ENCODE measurements at places on chromosomes 1 and 21.

GRCh38 chr1:182608236-182608635 lies 4.0 kb upstream of the RGS16 start:
- DNase-seq = no peak

DNA sequence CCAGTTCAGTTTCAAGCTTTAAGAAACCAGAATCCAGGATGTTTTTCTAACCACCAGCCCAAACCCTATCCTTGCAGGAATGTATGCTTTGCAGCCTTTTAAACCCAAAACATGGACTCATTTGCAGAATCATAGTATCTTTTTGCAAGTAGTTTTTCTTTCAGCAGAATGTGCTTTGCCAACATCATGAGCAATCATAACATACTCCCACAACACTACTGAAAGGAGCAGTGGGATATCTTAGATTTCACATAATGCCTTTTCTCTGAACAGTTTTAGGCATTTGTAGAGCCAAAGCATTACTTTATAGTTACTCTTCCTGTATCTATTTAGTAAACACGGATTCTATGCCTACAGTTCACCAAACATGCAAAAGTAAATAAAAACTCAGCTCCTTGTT lies 10.0 kb upstream of the SH2D2A start:
- no peak for DNase-seq

DNA sequence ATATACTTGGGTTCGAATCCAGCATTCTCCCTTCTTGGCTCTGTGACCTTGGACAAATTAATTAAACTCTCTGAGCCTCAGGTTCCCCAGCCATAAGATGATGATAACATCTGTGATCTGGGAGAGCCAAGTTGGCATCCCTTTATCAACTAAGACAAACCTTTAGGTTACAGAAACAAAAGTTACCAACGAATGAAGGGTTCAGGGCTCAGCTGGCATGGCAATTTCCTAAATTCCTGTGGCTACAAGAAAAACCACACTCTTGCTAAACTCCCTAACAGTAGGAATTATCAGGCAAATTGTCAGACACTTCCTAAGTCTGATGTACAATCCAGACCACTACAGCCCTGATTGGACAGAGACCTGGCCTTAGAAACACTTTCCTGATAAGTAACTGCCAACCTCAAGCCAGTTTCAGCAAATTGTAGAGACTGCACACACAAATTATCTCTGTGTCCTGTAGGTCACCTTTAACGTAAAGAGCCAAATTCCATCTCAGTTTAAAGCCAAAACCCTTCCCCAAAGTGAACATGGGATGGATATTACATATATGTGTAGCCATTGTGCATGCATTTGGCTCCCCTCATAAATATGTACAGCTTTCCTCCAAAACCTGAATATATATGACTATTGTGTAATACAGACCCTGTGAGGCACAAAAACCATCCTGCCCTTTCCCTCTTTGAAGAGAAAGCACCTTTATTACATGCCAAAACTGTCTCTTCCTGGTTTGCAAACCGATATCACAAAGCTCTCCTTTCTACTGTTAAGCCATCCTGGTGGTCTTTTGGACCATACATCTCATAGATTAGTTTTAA lies 39.5 kb upstream of the EDARADD start:
- DNase-seq = no peak

GRCh38 chr1:177589166-177589565 lies 380.7 kb downstream of the SEC16B start:
- no peak for DNase-seq

DNA sequence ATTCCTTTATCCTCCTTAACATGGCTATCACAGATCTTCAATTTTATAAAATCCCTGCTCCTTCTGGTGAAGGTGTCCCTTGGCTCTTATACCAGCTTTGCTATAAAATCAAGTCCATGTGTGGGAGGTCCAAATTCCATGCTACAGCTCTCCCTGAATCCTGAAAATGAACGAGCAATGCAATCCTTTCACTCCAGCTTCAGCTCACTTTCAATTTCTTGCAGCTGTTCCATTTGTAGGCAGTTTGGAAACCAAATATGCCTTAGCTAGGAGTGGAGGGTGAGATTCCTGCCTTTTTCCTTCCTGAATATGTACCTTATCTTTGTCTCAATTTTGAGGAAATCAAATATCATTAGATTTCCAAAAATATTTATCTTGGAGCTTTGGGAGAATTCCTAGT lies 402.6 kb downstream of the TTLL7 start:
- DNase-seq = no peak

DNA sequence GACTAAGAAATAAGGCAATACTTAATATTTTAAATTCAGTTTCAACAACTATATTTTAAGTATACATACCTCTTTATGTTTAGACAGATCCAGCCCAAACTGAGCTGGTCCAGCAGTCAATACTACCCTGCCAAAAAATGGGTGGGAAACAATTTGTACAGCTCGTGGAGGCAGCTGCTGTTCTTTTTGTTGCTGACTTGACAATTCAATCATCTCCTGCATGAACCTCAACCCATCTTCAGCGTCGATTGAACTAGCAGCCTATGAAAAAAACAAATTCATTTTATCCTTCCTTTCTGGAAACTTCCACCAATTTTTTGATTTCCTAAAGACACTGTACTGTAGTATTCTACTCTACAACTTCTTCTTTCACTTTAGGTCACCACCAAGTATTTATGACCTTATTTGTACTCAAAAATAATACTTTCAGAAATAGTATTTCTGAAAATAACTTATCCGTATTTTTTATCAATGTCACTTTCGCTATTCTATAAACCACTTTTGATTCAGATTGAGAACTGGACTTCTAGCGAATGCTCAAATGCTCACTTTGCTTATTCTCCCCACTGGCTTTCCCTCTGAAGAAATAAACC lies 46.5 kb downstream of the EDEM3 start:
- no peak for DNase-seq

GRCh38 chr1:113732802-113733201 lies 26.5 kb downstream of the PHTF1 start:
- no peak for DNase-seq

DNA sequence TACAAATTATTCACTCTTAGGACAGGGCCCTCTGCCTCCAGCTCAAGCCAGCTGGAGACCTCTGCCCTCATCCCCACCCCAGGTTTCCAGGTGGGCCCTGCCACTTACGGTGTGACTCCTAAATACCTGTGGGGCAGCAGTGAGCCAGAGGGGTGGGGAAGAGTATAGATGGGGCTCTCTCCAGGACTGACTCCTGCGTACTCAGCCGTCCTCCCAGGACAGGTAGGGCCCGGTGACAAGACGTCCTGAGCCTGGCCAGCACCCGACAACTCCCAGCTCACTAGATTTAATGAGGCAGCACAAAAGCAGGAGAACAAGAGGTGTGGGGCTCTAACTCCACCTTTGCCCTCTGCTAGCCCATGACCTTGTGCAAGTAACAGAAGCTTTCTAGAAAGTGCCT lies 16.8 kb downstream of the GNG12 start:
- DNase-seq = no peak

GRCh38 chr1:51719146-51719545 lies 102.3 kb downstream of the OSBPL9 start:
- DNase-seq = no peak

DNA sequence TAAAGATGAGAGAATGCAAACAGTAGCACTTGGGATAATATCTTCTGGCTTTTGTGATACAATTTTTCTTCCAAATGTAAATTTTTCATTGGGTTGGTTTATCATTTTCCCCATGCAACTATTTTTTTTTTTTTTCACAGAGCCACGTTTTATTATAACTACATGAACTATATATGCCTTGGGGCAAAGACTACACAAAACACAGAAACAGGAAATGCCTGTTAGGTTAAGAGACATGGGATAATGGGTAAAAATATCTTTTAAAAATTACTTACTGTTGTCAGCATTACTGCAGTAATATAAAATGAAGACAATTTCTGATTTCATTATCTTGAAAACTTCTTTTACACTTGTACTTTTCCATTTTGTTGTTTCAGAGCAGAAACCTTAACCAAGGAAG lies 74.6 kb downstream of the DISP1 start:
- DNase-seq = no peak

DNA sequence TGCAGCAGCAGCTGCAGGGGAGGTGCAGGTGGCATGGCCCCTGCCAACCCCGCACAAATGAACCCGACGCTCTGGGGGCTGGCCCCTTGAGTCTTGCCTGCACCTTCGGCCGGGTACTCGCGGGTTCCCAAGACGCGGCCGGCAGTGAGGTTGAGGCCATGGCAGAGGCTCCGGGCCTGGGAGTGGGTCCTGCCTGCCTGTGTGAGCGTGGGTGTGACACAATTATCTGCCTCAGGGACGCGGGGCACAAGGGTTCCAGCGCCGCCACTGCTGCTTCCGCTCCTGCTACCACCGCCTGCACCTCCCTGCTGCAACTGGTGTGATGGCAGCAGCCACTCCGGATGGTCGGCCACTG lies 20.9 kb upstream of the TGFB2 start:
- DNase-seq = no peak

GRCh38 chr1:150162862-150163706 lies 13.4 kb downstream of the PLEKHO1 start:
- DNase-seq = peak; percentile 61

- DNase-seq = no peak
These were observed 83.0 kb downstream of the NTPCR start for GRCh38 chr1:233033361-233033760.

- no peak for DNase-seq
These were observed 216.8 kb upstream of the CXADR start for GRCh38 chr21:17295997-17296396.

DNA sequence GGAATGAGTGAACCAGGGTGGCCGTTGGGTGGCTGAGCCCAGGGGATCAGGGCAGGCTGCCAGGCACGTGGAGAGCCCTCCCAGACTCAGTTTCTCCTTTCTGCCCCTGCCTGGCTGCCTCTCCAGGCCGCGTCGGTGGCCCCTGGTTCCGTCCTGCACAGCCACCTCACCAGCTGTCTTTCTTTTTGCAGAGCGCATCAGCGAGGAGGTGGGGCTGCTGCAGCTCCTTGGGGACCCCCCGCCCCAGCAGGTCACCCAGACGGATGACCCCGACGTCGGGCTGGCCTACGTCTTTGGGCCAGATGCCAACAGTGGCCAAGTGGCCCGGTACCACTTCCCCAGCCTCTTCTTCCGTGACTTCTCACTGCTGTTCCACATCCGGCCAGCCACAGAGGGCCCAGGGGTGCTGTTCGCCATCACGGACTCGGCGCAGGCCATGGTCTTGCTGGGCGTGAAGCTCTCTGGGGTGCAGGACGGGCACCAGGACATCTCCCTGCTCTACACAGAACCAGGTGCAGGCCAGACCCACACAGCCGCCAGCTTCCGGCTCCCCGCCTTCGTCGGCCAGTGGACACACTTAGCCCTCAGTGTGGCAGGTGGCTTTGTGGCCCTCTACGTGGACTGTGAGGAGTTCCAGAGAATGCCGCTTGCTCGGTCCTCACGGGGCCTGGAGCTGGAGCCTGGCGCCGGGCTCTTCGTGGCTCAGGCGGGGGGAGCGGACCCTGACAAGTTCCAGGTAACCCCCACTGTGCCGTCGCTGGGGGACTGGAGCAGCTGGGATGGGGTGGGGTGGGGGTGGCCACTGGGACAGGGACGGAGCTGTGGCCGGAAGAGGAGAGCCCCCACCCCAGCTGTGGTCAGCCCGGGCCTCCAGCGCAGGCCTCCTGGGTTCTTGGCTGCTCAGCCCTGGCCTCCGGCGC lies 63.3 kb downstream of the COL18A1 start:
- DNase-seq = no peak

- no peak for DNase-seq
These were observed 125.0 kb upstream of the DMRTA2 start for GRCh38 chr1:50548243-50548642.

DNA sequence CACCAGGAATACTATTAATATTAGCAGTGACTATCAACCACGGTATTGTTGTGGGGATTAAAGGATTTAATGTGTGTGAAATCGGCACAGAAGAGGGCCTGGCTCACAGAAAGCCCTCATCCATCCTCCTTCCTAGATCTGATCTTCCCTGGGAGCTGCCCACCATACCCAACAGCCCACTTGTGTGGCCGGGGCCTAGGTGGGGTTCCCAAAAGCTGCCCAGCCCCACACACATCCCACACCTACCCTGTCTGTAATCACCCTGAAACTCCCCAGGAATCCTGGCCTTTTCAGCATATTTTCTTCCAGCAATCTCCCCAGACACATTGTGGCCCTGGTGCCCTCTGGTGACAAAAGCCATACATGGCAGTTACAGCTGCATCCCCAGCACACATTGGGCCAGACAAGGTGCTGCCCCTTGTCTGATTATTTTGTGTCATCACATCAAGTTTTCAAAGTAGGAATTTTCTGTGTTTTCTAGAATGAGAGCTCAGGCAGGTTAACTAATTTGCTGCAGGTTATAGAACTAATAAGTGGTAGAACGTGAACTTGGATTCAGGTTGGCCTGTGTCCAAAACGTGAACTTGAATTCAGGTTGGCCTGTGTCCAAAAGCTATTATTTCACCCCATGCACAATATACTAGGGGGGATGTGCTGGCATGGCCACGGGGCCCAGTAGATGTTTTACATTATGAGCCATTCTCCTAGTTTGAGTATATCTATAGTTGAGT lies 5.3 kb upstream of the SLC6A9 start:
- DNase-seq = peak; percentile 82

- DNase-seq = no peak
These were observed 7.5 kb downstream of the ZNF692 start for GRCh38 chr1:248851390-248851789.

GRCh38 chr1:185483664-185484450 lies 166.8 kb upstream of the IVNS1ABP start:
- DNase-seq = no peak

- no peak for DNase-seq
These were observed 22.6 kb upstream of the NRDC start for GRCh38 chr1:51901151-51901550.

DNA sequence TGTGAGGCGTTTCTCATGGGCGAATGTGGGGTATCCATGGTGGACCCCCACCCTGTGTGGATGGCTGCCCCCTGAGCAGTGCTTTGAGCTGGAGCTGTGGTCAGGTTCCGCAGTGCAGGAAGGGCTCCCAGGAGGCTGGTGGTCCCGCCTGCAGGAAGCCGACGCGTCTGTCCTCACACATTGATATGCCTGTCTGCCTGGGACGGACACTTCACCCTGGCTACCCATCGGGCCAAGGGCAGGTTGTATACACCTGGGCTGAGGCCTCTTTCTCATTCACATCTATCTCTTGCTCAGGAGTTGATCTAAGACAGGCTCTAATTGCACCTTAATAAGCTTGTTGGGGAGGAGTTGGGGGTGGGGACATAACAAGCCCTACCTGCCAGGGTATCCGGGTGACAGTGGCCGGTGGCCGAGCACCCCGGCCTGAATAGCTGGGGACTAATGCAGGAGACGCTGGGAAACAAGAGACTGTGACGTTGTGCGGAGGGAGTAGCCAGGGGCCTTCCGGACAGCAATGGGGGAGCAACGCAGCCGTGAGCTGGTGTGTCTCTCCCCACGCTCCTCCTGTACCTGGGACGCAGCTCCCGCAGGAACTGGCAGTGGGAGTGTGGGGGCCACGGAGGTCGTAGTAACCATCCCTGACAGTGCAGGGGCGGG lies 21.7 kb downstream of the PDXK start:
- DNase-seq = peak; percentile 75

- DNase-seq = no peak
These were observed 117.5 kb downstream of the MACF1 start for GRCh38 chr1:39321979-39322378.

Data from Calu3 (cell line).